ENCODE measurements at places on chromosomes 1 and 21.

DNA sequence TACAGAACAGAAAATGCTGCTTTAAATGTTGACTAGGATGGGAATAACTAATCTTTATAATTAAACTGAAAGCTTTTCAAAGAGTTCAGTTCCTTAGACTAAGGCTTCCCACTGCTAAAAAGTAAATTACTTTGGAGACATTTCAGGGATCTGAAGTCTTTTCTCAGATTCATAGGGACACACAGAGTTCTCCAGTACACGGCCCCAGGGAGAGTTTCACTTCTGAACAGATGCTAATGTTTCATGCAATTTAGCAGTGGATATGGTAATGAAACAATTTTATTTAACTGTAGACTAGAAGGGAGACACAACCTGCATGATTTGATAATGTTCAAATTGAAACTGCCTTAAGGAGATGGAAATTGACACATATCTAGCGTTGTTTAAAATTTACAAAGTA, 1282.6 kb downstream of the NCAM2 start:
- DNase-seq = no peak

DNA sequence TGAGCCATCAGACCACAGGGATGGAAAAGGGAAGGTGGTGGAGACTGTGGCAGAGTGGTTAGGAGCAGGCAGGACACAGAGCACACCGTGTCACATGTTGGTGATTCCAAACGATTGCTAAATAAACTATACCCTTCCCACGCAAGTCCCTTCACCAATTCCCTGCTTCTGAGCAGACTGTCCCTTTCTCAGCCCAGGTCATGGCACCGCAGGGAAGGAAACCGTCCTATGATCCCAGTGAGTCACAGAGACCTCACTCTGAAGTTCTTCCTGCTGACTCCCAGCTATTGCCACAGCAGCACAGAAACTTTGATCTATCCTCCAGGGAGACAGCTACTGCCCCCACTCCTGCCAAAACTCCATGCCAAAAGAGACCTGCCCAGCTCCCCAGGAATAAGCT, 19.2 kb downstream of the RIMS3 start:
- DNase-seq = no peak

GRCh38 chr21:27643326-27643725, 676.4 kb upstream of the ADAMTS5 start:
- DNase-seq = no peak

- DNase-seq = no peak
Observed at GRCh38 chr1:232357416-232357815, 272.5 kb downstream of the SIPA1L2 start.

DNA sequence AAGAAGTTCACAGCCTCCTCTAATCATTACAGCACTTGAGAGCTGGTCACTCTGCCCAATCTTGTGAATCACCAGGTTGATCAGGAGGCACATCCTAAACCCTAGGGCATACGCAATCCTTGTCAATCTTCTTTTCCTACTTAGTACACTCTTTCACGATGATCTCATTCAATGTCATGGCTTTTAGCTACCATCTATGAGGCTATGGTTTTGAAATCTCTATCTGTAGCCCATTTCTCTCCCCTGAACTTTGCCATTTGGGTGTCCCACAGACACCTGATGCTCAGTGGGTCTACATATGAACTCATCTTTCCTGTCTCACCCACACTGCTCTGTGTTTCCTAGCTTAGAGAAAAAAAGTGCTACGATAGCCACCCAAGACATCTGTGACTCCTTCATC, 1.9 kb upstream of the MED18 start:
- no peak for DNase-seq

- no peak for DNase-seq
Observed at GRCh38 chr1:162213281-162213912, 143.9 kb downstream of the NOS1AP start.

GRCh38 chr1:198106011-198106410, 50.8 kb upstream of the NEK7 start:
- no peak for DNase-seq

GRCh38 chr1:177172272-177172671, 1.5 kb downstream of the BRINP2 start:
- no peak for DNase-seq

DNA sequence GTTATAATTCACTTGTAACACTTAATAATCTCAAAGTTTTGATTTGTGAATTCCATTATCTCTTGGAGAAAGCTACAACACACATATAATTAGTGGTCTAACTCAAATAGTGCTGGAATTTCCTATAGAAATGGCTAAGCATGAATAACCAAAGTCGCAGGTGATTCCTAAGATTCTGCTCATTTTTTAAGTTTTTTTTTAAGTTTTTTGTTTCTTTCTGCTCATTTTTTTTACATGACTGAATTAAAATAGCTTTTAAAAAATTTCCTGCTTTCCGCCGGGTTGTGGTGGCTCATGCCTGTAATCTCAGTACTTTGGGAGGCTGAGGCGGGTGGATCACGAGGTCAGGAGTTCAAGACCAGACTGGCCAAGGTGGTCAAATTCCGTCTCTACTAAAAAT, 90.4 kb downstream of the APP start:
- no peak for DNase-seq

- no peak for DNase-seq
Observed at GRCh38 chr1:55781944-55782482, 566.8 kb upstream of the USP24 start.

GRCh38 chr1:115023593-115023992, 6.0 kb upstream of the TSHB start:
- DNase-seq = no peak

GRCh38 chr1:199453723-199454122, 573.8 kb upstream of the NR5A2 start:
- no peak for DNase-seq

DNA sequence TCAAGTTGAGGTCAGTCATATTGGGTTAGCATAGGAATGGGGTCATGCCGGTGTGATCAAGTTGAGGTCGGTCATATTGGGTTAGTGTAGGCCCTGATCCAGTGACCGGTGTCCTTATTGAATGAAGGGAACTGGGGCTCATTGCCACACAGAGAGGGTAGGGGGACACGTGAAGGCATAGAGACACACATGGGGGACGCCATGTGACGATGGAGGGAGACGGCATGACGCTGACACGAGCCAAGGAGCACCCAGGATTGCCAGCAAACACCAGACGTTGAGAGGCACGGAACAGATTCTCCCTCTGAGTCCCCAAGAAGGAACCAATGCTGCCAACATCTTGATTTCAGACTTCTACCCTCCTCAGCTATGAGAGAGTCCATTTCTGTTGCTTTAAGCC, 136.9 kb upstream of the ZBTB40 start:
- no peak for DNase-seq

DNA sequence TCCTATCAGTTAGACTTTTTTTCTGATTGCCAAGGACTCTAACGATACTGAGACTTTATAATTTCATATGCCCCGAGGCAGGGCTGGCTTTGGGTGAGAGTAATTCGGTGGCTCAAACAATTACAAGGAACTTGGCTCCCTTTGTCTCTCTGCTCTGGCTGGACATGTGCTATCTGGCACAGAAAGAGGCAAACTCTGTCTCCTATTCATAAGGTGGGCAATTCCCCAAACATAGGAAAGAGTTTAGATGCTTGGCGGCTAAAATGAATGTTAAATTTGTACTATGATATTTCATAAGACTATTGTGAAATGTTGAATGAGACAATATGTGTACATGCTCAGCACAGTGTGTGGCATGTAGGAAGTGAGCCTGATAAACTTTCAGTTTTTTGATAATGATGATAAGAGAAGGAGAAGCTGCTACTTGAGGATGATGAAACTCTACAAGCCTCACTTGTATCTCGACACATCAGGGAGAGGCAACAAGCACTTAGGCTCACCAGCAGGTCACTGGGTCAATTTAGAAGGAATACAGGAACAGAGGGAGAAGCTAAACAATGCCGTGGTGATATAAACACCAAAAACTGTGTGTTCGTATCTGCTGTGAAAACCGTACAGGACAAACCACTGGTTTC, 12.6 kb upstream of the NTPCR start:
- DNase-seq = no peak

- DNase-seq = no peak
Observed at GRCh38 chr1:153540394-153541361, at the start of gene S100A5. TSS of gene S100A5 (minus strand) at chr1:153540934. CDS start at chr1:153540191, 743 bp downstream.

DNA sequence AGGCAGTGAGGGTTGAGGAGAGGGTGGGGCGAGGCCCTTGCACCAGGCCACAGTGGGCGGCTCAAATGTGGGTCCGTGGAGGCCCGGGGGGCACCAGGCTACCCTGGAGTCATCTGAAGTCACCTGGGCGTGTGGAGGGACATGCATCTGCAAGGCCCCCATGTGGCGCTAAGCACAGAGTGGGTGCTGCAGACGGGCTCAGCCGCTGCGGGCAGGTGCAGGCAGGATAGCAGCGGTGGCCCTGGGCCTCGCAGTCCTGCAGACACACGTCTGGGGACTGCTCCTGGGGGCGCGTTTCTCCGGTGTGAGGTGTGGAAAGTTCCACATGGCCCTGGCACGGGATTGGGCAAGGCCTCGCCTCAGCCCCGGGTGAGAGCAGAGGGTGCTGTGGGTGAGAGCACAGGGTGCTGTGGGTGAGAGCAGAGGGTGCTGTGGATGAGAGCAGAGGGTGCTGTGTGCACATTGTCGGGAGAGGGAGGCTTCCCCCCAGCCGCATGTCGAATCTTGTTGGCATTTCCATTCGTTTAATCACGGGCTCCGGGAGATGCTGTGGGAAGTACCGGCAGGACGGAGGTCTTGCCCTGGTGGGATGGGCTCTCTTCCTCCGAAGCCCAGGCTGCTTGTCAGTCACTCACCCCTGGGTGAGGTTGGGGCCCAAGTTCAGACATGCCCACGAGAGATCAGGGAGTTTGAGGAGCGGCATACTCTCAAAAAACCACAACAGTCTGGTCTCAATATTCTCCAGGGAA, 46.5 kb downstream of the TP73 start:
- no peak for DNase-seq

DNA sequence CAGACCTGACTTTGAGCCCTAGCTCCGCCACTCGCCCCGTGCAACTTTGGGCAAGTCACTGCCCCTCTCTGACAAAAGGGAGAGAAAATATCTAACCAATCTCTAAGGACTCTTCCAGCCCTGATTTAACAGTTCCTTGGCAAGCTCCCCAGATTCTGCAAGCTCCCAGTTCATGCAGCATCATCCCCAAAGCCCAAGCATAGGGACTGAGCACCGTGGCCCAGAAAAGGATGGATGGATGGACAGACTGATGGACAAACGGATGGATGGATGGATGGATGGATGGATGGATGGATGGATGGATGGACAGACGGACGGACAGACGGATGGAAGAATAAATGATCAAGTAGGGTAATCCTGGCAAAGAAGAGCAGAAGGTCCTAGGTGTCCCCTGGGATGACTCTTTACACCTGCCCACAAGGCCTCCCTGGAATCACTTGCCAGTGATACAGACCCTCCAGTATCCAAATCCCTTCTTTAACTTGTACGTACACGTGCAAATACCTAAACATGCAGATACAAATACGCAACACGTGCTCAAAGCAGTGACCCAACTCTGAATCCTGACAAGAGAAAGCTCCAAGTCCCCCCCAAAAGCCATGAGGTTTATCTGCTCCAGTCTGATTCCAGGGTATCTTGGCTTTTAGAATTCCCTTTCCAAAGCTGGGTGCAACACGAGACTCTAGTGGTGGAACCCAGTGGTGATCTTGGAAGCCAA, 16.0 kb downstream of the IFFO2 start:
- no peak for DNase-seq

DNA sequence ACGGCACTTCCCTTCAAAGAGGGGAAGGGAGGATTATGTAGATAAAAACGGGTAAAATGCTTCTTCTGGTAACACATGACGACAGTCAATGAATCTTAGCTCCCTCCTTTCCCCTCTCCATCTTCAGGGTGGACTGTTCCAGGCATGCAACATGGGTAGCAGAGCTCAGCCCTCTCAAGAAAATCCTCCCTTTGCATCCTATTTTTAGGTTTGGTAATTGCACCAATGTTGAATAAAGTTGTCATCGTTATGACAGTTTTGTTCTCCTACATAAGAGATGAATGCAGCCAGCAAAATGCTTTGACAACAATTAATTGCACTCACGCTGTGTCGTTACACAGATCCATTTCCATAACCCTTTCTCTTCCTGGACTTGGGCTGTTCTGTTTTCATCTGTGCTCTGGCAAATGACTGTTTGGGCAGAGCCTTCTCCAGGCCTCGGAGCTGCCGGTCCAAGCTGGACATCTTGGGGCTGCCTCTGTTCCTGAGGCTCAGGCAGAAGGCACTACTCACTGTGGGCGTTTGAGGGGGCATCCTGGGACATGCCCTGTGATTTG, 127.6 kb downstream of the CNIH3 start:
- no peak for DNase-seq

DNA sequence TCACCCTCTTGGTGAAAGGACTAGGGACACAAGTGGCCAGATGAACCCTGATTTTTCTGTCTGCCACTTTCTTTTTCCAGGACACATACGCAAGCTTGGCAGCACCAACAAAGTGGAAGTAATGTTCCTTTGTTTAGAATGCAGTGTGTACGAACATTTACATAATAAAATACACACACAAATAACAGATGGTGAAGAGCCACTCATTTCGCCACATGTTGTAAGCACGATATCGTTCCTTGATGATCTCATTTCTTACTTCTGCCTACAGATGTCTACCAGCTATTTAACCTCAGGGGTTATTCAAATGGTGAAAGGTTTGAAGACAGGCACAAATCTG, 670.2 kb upstream of the CXADR start:
- DNase-seq = no peak

GRCh38 chr1:151809290-151809984, 4.2 kb upstream of the LINGO4 start:
- DNase-seq = no peak

GRCh38 chr1:233599542-233600073, 14.3 kb upstream of the KCNK1 start:
- DNase-seq = no peak

GRCh38 chr1:224540535-224540934, 75.6 kb upstream of the CNIH3 start:
- no peak for DNase-seq

GRCh38 chr1:168319691-168320090, 39.0 kb downstream of the TBX19 start:
- DNase-seq = no peak

GRCh38 chr1:78491451-78492071, 787 bp downstream of the PTGFR start:
- no peak for DNase-seq

DNA sequence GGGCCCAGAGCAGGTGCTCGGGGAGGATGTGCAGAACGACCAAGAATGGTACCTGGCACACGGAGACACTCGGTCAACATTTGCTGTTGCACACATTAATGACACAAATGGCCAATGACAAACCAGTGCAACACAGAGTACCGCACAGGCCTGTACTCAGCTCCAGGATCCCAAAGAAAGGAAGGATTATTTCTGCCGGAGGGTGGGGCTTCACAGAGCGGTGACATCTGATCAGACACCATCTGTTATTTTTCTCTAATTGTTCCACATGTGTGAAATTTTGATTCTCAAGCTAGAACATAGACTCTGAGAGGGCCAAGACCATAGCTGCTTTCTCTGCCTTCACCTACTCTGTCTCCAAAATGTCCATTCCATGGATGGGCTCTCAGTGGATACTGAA, 100.4 kb downstream of the MRPL37 start:
- DNase-seq = no peak

Measured in GM12864 (cell line).